ENCODE measurements at places on chromosomes 16 and 17.

DNA sequence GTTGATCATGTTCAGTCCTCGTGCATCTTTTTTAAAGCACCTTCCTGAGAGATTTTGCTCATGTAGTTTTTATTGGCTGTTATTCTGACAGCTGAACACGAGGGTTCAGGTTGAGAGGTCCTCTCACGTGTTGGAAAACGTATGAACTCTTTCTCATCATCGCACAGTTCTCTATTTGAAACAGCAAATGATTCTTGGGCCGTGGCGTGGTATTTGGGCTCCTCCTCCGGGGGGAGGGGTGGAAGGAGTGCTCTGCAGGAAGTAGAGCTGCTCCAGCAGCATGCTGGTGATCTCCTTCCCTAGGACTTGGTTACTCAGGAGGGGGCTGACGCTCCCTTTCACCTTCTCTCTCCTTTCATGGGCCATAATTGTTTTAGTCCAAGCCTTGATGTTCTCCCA is 70.4 kb downstream of the KSR1 start:
- DNase-seq = no peak

GRCh38 chr16:19382887-19383816 is 34.5 kb upstream of the TMC5 start:
- DNase-seq = no peak

DNA sequence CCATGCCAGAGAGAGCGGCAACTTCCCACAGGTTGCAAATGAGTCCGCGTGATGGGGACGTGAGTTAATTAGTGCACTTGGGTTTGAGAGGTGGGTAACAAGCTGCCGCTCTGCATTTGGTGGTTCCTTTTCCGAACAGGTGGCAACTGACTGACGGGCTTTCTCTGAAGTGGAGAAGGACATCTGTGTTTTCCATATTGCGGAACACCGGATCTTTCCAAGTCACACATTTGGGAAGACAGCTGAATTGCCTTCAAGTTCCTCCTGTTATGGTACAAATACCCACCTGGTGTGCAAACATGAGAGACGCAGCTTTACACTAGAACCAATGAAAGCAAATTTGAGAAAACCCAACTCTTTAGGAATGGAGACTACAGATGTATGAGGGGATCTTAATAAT is 451.3 kb upstream of the ZFHX3 start:
- DNase-seq = no peak

DNA sequence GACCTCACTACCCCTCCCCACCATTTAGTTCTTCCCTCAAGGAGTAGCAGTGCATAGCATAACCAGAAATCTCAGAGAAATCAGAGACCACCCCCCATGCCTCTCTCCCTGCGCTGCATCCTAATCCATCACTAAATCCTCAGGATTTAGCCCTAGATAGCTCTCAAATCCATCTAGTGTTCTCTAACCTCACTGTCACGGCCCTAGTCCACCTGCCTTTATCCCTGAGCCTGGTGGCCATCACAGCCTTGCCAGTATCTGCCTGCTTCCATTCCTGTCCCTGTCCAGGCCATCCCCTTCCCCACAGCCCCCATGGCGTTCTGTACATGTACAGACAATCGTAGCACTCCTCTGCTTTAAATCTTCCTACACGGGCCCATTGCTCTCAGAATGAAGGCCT is 19.1 kb downstream of the CBLN1 start:
- DNase-seq = no peak

GRCh38 chr17:80091376-80091775 is 10.0 kb upstream of the GAA start:
- DNase-seq = no peak

DNA sequence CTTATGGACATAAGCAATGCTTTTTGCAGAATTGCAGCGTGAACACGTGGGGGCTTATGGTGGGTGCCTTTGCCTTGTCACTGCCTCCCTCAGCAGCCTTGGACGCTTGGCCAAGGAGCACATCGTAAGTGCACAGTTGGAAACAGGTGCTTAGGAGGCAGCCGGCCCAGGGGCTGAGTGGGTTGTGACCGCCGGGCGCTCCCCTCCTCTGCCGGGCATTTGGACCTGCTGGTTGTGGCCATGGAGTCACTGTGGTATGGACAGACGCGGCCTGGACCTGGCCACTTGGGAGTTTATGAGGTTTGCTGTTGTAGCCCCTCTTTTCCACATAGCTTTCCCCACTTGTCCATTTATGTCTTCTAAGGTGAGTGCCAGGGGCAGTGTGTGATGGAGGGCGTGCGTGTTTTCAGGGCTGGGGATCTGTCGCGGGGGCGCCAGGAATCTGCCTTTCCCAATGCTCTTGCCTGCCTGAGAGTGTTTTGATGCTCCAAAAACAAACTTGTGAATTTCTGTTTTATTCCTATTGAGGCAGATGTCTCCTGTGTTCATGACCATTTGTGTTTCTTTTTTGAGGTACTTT is 49.2 kb downstream of the PDPK1 start:
- DNase-seq = no peak

- no peak for DNase-seq
Observed at GRCh38 chr16:10501016-10501607, 79.3 kb downstream of the EMP2 start.

- DNase-seq = no peak
Observed at GRCh38 chr16:24769806-24770205, 40.4 kb downstream of the TNRC6A start.

- DNase-seq = no peak
Observed at GRCh38 chr16:65500007-65500406, 378.1 kb upstream of the CDH11 start.

GRCh38 chr16:57970970-57971369 is at the start of gene CNGB1:
CNGB1 (minus strand) TSS chr16:57971128; CDS start chr16:57967286, 3,842 bp downstream.
- DNase-seq = no peak

Data from NCI-H1417 treated with DMSO at 0.1 percent for 48 hours (cell line).